ENCODE measurements at places on chromosomes 3 and 15.

- DNase-seq, result no peak
Observed at GRCh38 chr15:63335543-63336240, 46.0 kb downstream of the CA12 start.

DNA sequence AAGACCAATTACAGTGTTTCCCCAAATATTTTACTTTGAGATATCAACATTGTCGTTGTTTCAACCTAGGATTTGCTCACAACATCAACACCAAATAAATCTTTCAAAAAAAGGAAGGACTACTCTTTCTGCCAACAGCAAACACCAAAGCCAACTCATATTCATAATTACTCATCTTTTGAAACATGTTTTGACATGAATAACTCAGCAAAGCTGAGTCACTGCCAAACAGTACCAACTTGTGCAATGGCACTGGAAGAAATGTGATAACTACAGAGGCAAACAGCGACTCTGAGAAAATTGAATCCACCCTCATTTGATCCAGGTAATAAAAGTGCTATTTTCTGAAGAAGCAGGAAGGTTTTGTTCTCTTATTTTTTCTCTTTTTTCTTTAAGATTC lies 67.2 kb downstream of the PEX5L start:
- peak; percentile 3 for DNase-seq

- no peak for DNase-seq
Observed at GRCh38 chr3:136617198-136617597, 135.0 kb downstream of the STAG1 start.

GRCh38 chr3:186052096-186052840 lies 56.6 kb downstream of the ETV5 start:
- no peak for DNase-seq

DNA sequence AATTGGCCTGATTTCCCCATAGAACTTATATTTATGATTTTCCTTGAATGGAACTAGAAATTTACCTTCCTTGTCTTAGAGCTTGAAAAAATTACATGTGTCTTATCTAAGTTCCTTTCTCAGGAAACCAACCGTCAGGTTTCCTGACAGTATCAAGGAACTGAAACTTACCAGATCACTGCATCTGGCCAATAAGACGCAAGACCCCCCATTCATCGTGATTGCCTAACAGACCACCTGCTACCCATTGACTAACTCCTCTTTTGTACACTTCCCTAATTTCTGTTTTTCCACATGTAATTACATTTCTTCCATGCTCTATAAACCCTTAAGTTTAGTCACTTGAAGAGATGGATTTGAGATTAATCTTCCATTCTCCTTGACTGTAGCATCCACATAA lies 517.2 kb upstream of the CBLB start:
- no peak for DNase-seq

- no peak for DNase-seq
Observed at GRCh38 chr3:4888913-4889846, 90.1 kb upstream of the BHLHE40 start.

- DNase-seq, result peak; percentile 75
Observed at GRCh38 chr15:63503739-63504246, 600 bp upstream of the USP3 start.

All from HCT116 (cell line).